ENCODE measurements at places on chromosomes 6 and 20. TPM values are rescaled to one million over a fixed set of nuclear protein-coding genes. Genes with fewer than 3 reads are reported as not detected.

GRCh38 chr20:18165553-18165952 lies 27.9 kb downstream of the KAT14 start:
- no peak for DNase-seq

DNA sequence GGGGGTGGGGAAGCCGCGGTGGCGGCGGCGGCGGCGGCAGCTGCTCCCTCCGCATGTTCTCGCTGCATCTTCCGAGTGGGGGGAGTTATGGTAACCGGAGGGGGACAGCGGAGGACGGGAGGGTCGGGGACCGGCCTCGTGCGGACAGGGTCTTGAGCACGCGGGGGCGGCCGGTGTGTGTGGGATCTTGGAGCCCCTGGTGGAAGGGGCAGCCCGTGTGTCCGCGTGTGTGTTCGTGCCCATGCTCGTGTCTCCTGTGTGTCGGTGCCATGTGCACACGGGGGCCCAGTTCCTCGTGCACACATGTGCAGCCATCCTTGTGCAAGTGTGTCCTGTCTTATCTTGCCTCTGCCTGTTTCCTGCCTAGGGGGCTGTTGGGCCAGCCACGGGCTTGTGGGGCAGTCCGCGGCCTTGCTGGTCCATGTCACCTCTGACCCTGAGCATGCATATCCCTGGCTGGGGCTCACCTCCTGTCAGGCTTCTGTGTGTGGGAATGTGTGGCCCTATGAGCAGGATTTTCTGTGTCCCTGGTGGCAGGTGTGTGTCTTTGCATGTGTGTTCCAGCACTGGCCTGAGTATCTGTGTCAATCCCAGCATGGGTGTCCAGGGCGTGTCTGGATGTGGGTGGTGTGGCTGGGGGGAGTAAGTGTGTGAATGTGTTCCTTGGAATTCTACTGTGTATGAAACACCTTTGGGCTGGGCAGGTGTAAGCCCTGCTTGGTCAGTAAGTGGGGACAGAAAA lies 8.5 kb downstream of the SYNGAP1 start:
- DNase-seq: peak; percentile 34

The MUC22 gene
- 0.06 TPM for total RNA-seq

The MTO1 gene
- 16.5 TPM for total RNA-seq

DNA sequence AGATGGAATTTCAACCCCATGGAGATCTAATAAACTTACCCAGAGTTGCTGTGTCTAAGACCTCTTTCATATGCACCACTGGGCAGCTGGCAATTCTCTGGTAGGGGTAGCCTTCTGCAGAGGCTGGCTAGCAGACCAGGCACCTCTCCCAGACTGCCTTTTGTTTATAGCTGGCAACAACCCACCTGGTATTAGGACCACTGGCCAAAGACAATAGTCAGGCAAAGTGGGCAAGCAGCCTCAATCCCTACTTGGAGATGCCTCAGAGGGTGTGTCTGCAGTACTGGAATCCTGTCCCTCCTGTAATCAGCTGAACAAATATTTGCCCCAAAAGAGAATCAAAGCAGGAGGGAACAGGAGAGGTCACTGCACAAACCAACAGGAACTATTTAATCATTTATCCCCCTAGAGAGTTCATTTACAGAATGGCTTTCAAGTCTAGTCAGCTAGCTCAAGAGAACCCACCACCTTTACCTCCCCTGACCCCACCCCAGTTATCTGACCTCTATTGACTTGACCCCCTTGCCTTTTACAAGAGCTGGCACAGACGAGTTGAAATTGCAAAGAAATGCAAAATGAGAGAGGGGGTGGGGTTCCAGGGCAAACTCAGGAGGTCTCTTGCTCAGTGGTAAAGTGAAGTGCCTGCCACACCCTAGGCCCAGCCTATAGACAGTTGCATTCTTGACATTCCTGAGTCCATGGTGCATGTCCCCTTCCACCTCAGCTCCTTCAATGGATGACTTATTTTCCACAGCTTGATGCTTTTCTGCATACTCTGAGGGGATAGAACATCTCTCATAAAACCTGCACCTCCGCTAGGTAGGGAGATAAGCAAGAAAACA lies 2.8 kb downstream of the BCL2L1 start:
- DNase-seq: no peak

The KIF25 gene
- total RNA-seq: 0.46 TPM

GRCh38 chr6:130206479-130206878 lies 16.3 kb downstream of the SAMD3 start:
- DNase-seq: no peak

The TJAP1 gene
- 29.5 TPM for total RNA-seq

- DNase-seq: peak; percentile 77
Observed at GRCh38 chr6:104527761-104528415, 331.8 kb downstream of the HACE1 start.

DNA sequence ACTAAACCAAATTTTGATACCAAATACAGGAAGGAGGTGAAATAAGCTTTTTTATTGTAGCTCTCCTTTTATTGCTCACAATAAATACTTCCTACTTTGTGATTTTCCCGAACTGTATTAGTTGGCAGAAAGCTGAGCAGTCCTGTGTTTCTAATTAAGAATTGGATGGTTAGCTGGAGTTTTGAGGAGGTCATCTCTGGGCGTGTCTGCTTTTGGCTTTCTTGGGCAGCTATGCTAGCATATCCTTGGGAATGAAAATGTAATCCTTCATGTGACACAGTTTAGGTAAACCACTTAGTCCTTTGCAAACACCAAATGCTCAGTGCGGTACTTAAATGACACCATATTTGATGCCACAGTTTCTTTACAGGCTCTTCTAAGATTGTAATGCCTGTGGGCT lies 67.5 kb downstream of the MTHFD1L start:
- no peak for DNase-seq

DNA sequence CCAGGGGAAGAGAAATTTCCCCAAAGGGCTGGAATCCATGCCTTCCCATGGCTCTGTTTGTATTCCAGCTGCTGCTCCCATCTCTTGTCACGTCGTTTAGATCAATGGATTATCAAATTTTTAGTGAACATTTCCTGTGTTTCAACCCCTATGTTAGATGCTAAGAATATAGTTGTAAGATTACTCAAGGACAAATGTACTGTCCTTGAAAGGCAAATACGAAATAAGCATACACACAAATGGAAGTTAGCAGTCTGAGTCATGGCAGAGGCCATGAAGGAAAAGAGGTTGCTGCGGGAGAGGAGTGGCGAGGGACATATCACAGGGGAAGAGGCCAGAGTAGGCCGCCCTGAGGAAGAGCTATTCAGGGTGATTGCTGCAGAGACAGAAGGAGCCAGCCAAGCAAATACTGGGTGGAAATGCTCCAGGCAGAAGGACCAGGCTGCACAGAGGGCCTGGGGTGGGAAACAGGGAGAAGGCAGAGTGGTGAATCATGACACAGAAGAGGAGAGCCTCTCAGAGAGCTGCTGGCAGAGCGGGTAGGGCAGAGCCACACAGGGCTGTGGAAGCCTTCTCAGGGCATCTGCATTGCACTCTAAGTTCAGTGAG lies 219.2 kb upstream of the LRFN2 start:
- DNase-seq: peak; percentile 58

DNA sequence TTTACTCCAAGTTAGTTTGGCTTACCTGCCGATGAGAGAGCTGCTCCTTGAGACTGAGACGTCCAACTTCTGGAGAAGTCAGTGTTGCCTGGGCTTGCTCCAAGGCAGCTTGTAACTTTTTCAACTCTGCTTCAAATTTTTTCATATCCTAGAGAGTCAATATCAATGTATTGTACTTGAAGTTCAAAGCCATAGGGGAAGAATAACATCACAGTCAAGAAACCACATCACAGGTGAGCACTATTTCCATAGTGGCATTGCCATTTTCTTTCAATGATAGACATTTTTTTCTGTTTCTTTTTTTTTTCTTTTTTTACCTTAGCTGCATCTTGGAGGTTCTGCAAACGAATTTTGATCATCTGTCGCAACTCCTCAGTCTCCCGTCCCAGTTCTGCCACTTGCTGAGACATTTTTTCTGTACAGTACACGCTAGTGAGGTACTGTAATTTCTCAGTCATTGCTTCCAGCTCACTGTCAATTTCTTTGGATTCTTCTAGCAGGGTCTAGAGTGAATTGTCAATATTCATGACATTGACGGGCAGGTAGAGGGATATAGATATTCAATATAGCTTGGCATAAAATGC lies 326.7 kb downstream of the SYNE1 start:
- no peak for DNase-seq

- DNase-seq: no peak
Observed at GRCh38 chr6:96631248-96631647, 68.3 kb downstream of the FHL5 start.

The UBD gene
- 2.1 TPM for total RNA-seq

The OPRM1 gene
- not detected for total RNA-seq

- DNase-seq: no peak
Observed at GRCh38 chr6:17493286-17493685, 99.9 kb downstream of the CAP2 start.

GRCh38 chr6:134724771-134725340 lies 225.0 kb downstream of the ALDH8A1 start:
- peak; percentile 67 for DNase-seq

DNA sequence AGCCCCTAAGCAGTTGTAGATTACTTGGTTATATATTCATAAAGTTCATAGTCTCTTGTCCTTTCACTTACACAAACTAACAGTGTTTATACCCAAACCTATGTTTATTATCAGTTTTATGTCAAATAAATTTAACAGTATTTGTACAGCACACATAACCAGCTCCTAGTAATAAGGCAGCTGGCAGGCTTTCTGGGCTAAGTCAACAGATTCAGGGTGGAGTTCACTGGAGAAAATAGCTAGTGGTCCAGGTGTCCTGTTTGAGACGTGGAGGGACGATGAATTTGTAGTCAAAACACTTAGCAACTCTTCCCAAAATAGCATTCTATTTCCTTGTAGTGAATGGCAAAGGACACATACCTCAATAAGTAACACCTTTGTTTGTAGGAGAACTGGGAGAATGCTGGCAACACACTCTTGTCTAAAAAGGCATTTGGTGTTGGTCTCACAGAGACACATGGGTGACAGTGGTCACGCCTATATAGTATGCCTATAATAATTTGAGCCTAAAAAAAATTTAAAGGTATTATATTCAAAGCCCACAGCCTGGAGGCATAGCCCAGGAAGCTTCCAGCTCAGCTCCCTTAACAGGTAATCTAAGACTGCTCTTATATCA lies 156.4 kb upstream of the CARMIL1 start:
- no peak for DNase-seq

GRCh38 chr6:118370722-118371121 lies 177.4 kb upstream of the PLN start:
- DNase-seq: no peak

DNA sequence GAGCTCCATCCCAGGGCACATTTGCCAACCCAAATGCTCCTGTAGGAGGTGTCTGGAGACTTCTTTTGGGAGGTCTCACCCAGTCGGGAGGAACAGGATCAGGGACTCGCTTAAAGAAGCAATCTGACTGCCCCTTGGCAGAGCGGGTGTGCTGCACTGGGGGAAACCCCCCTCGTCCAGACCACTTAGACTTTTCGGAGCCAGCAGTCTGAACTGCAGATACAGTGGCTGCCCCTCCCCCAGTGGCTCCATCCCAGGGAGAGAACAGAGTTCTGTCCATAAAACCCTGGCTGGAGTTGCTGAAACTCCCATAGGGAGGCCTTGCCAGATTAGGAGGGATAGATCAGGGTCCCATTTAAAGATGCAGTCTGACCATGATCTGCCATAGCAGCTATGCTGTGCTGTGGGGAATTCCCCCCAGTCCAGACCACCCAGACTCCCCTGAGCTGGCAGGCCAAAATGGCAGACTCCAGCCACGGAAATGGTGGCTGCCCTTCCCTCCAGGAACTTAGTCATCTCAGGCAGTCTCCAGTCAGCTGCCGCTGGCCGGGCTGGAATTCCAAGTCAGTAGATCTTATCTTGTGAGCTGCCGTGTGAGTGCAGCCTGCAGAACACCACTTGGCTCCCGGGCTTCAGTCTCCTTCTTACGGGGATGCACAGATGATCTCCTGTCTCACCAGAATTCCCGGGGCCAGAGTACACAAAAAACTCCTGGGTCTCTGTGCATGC lies 278.1 kb upstream of the SASH1 start:
- DNase-seq: peak; percentile 76

- DNase-seq: no peak
Observed at GRCh38 chr6:154127657-154128056, 88.6 kb downstream of the OPRM1 start.

The ANGPT4 gene
- 0.67 TPM for total RNA-seq

- no peak for DNase-seq
Observed at GRCh38 chr6:159809149-159809548, 9.1 kb downstream of the PNLDC1 start.

GRCh38 chr6:112153926-112154607 lies 66.7 kb downstream of the FAM229B start:
- DNase-seq: no peak

Measured in lung (tissue), 17 donors.